Suppressor macrophage treated with lipopolysaccharide for 1 hour (primary cell): ENCODE measurements at places on chromosomes 11 and 22.

GRCh38 chr22:39212721-39213376, 31.9 kb downstream of the PDGFB start:
- DNase-seq, result no peak

- no peak for DNase-seq
These were observed 7.3 kb downstream of the KRTAP5-9 start for GRCh38 chr11:71555508-71555907.

- peak; percentile 88 for DNase-seq
These were observed 5.0 kb downstream of the KCNJ11 start for GRCh38 chr11:17383461-17383860.

- DNase-seq, result peak; percentile 83
These were observed 17.5 kb downstream of the RELT start for GRCh38 chr11:73393479-73394415.

DNA sequence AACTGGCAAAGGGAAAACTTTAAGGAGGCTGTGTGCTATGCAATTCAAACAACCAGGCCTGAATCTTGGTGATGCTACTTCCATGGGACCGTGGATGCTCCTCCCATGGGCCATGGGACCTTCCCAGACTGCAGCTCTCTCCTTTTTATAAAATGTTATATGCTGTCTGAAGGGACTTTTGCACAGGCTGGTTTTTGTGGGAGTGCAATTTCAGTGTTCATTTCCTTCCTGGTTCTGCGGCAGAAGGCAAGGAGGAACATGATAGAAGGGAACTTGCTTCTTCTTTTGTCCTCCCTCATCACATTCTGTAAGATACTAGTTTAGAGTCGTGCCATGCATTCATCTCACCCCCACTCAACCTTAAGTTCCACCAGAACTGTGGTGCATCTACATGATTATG, 68.9 kb downstream of the C11orf58 start:
- DNase-seq, result peak; percentile 91

GRCh38 chr22:36097880-36098279, 62.7 kb downstream of the APOL3 start:
- no peak for DNase-seq

DNA sequence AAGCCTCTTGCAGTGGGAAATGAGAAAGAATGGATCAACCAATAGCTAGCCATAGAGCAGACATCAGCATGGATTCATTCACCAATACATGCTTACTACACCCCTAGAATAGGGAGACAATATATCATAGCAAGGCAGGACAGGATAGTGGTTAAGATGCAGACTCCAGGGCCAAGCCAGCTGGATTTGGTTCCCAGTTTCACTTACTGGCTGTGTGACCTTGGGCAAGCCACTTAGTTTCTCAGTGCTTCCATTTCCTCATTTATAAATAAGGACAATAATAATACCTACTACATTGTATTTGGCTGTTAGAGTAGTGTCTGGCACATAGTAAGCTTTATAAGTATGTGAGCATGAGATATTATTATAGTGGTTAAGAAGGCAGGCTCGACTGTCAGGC, 7.1 kb downstream of the DCHS1 start:
- DNase-seq, result peak; percentile 50

DNA sequence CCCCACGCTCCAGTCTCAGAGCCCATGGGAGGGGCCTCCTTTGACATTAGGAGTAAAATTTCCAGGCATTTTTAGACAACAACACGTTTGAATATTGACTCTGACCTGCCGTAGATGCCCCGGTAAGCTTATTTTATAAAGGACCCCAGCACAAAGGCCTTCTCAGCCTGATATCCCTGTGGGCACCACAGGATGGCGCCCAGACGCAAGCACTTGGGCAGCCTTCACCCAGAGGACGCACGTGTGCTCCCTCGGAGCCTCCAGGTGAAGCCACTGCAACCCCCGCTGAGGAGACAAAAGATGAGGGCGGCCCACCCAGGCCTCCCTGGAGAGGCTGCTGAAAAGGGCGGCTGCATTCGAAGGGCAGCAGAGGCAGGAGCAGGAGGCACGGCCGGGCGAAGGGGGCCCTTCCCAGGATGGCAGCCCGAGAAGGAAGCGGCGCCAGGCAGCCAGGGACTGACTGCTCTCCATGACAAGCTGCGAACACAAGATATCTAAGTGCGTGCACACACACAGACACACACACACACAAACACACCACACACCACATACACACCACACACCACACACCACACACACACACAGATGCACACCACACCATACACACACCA, 15.2 kb upstream of the TH start:
- peak; percentile 64 for DNase-seq

- DNase-seq, result no peak
These were observed 116.2 kb downstream of the KCNQ1OT1 start for GRCh38 chr11:2583605-2583958.

DNA sequence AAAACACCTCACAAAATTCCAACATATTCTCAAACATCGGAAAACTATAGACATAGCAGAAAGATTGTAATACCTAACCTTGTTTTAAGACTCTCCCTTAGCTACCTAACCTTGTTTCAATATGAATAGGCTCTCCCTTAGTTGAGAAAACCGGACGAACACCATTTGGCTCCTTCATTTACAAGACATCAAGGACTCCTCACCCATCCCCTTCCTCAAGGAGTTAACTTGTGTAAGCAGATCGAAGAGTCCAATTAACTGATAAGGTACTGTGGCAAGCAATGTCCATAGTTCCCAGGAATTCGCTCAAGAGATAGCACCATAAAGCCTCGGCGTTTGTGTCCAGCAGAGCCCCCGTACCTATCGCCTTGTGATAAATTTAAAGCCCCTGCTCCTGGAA, 4.6 kb upstream of the ACRV1 start:
- no peak for DNase-seq

DNA sequence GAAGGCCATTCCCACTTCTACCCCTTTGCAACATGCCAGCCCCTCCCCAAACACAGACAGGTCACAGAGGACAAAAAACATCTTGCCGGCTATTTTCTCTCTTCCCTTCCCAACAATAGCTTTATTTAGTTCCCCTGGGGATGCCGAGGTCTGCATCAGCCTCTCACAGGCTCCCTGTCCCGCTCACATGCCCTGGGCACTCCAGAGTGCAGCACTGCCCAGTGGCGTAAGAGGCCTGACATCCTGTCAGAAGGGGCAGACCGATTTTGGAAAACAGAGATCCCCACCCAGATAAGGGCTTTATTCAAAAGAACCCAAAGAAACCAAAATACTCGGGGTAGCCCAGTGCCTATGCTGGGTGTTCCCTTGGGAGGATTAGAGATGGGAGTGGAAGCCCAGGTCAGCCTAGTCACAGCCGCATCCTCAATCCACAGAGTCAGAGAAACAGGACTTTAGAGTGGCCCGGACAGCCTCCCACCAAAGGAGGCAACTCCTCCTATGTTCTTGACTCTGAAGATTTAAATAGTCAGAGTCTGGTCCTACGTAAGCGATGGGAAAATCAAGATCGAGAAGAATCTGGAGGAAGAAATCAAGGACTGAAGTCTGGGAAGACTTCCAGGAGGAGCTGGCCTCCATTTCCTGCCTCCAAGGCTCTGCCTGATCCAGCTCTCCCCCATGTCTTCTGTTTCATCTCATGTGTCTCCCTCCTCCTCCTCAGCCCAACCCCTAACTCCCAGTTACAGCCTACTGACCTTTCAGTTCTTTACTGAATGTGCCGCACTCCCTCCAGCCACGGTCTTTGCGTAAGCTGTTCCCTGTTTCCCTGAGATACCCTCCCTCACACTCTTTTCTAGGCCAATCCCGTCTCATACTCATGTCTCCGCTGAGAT, 129.3 kb downstream of the FBXO7 start:
- DNase-seq, result no peak

GRCh38 chr11:34890812-34891211, 25.4 kb downstream of the APIP start:
- DNase-seq, result peak; percentile 78

DNA sequence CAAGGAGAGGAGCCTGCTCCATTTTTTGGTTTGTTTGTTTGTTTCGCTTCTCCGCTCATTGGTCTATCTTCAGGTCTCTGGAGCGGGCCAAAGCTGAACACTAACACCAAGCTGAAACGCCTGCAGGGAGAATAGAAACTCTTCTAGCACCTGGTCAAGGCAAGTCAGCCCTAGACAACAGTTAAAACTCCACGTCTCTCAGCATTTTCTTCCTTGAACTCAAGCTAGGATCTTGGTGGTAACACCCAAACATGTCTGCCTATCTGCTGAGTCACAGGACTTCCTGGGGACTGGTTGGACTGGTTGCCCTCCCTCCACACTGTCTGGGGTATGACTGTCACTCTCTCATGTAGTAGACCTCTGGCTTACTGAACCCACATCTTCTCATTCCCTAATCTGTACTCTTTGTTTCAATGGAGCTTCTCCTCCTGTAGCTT, 23.9 kb upstream of the RBFOX2 start:
- peak; percentile 28 for DNase-seq

- DNase-seq, result peak; percentile 77
These were observed 48.6 kb downstream of the ARFGAP3 start for GRCh38 chr22:42808521-42808920.

DNA sequence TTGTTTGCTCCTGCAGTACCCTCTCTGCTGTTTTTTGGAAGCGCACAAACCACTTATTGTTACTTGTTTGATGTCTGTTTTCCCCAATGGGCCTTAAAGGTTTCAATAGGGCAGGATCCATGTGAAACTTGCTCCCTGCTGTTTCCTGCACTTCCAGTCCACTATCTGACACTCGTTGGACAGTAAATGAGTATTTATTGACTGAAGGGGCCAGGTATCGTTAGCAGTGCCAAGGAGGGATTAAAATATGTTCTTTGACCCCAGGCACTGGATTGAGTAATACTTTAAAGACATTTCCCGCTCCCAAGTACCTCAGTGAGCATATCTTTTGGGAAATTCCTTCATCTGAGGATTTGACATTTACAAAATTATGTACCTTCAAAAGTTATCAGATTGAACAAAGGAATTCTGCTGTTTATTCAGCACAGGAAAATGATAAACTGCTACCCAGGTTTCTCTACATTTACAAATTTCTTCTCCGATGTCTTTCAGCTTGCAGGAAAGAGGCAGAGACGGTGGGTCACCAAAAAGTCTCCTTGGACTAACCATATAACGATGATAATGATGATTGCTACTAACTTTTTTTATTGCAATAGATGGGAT, 23.3 kb upstream of the OR9Q2 start:
- no peak for DNase-seq

DNA sequence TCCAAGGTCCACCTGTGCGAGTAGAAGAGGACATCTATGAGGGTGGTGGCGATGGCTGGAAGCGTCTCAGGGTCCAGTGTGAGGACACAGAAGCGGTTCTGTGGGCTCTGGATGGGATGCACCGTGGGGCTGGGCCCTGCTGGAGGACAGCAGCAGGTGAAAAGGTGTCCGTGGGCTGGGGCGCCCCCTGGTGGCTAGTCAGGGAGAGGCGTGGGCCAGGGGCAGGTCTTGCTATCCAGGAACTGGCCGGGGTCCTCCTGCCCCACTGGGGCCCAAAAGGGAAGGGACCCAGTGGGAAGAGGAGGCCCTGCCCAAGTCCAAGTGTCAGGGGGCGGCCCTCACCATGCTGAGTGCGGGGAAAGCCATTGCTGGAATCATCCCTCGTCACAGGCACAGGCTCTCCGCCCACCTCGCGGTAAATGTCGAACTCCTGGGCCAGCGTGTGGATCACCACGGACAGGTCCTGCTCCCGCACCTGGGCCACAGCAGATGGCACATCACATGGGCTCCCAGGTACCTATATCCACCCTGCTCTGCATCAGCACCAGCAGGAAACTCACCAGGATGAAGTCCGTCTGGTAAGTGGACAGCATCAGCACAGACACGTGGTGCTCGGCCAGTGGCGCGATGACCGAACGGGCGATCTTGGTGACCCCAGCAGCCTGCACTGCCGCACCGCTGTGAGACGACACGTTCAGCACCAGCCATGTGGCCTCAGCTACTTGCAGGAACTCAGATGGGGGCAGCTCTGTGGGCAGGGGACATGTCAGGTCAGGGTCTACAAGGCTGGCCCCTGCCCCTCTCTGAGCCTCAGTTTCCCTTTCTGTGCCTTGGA, 2.3 kb downstream of the CASTOR1 start:
- peak; percentile 69 for DNase-seq

DNA sequence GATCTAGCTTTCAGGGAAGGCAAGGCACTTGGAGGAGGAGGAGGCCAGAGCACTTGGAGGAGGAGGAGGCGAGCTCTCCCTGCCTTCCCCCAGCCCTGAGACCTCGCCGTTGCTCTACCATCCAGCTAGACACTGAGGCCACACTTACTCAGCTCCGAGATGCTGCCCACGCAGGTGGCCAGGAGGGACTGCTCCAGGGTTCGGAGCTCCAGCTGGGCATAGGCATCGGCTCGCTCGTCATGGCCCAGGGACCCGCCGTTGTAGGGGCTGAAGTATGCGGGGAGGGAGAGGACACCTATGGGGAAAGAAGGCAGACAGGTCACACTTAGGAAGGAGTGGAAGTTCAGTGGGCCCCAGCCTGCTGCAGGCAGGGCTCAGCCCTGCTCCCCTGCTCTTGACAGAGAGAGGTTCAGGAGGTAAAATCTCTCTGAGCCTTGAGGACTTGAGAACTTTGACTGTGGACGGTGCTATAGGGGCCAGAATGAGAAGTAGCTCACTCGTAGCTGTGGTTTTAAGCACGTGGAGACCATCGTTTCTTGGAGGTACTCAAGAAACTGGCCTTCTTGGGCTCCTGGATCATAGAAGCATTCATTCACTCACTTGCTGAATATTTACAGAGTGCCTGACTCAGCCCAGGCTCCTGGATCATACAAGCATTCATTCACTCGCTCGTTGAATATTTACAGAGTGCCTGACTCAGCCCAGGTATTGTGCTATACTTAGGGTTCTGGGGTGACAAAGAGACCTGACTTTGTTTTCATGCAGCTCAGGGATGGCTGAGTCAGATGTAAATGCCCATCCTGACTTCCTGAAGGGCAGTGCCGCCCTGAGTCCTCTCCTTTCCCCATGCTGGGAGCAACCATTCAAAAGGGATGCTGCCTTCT, 99.2 kb downstream of the NAT10 start:
- no peak for DNase-seq

DNA sequence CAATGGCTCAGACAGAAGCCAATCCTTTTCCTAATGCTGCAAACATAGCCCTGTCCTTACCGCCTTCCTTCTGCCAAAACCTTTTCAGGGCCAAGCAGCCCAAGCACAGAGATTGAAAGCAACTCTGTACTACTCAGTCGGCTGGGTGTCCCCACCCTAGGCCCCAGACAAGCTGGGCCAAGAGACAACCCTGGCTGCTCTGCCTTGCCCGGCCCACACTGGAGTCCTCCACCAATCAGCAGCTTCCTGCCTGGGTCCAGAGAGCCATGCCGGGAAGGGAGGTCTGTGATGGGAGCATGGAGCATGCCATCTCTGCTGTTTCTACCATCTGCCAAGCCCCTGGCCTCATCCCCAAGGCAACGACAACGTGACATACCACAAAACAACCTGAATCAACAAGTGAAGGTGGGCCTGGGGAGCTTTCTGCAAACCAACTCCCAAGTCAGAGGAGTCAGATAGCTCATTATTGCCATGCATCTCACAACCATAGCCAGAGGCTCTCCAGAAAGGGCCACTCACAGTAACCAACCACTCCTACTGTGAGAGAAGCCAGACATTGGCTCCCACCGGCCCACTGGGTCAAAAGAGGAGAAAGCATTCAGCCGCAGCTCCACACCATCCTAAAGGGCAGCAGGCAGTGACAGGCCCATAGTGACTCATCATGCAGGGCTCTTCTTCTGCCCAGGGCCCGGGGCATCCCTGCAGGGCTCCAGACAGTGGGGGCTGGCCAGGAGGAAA, 18.2 kb downstream of the PATZ1 start:
- no peak for DNase-seq
